CD4-positive, alpha-beta T cell treated with Interferon alpha-2 for 1 hour (primary cell): ENCODE measurements at places on chromosomes 16 and 17.
A peak's percentile ranks its signal among the peaks of the same experiment; 100 is the strongest.

GRCh38 chr17:4808378-4808767 is 1.4 kb downstream of the PLD2 start:
- DNase-seq = no peak

DNA sequence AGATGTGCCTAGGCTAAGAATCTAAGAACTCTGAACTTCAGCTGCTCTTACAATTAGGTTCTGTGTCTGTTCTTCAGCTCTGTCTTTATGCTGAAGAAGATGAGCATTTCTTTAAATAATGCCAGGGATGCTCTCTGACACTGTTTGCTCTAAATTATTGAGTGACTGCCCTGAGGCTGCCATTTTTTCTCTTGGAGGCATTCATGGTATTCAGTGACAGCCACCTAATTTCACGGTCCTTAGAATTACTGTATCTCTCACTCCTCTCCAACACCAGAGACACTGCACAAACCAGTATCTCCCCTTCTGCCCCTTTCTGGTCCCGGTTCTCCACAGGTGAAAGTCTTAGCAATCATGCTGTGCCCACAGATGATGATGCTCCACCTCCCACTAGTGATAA is 123.6 kb upstream of the MPHOSPH6 start:
- DNase-seq = no peak

DNA sequence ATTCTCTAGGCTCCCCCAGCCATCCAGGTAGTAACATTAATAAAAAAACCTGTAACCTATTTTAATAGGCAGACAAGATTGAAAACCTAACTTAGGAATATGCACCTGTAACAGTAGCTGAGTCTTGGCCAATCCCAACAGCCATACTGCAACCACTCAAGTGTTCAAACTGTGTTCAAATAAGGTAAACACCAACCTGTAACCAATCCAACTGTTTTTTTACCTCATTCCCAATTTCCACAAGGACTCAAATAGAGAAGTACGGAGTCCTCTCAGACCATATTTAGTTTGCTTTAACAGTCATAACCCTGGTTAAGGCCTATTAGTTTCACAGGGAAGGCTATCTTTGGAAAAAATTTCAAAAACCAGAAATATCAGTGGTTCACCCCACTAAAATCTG is 40.4 kb upstream of the NOS2 start:
- DNase-seq = no peak

GRCh38 chr16:50745940-50746339 is 4.1 kb downstream of the CYLD start:
- DNase-seq = peak; percentile 21

- DNase-seq = no peak
Observed at GRCh38 chr16:57611706-57612105, 16.7 kb upstream of the ADGRG1 start.

GRCh38 chr16:11108466-11108805 is 147.6 kb downstream of the SOCS1 start:
- DNase-seq = no peak

DNA sequence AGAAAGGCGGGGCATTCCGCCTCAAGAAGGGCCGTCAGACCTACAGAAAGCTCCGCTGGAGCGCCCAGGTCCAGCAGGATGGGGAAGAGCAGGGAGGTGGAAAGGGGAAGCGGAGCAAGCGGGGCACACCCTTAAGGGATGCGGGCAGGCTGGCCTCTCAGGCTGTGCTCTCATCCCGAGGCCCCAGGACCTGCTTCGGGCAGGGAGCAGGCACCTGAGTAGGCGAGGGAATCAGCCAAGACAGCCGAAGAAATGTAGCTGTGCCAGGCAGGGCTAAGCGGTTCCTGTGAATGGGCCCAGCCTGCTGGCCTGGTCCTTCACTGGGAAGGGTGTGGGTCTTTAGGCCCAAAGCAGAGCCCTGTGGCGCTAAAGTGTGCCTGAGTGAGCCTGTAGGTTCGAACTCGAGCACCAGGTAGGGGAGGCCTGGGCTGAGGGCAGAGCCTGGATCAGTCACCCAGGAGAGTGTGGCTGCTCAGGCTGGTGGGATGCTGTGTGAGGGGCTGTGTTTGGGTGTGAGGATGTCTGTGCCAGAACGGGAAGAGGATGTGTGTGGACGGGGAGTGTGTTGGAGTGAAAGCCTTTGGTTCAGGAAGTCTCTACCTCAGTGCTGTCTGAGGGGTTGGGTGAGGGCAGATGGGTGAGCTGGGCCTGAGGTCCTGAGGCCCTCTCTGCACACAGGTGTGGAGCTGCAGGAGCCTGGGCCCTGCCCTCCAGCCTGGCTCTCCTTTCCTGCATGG is 3.3 kb downstream of the TBX4 start:
- DNase-seq = no peak
